ENCODE measurements at places on chromosomes 12 and 14. TPM values are rescaled to one million over a fixed set of nuclear protein-coding genes. Genes with fewer than 3 reads are reported as not detected.

STON2 gene
- total RNA-seq, result 51.1 TPM

TMEM229B gene
- 15.2 TPM for total RNA-seq

SMIM41 gene
- total RNA-seq, result not detected

HEBP1 gene
- total RNA-seq, result 10.8 TPM

- H3K36me3 ChIP-seq, result peaks cover 2% of the 10 kb centered on the region
- H3K4me3 ChIP-seq, result peak overlapping the region; percentile 88
- peaks cover 12% of the 10 kb centered on the region for H3K4me1 ChIP-seq
- H3K27ac ChIP-seq, result peak overlapping the region; percentile 90
- DNase-seq, result peak; percentile 53
- H3K27me3 ChIP-seq, result no peaks in the 10 kb centered on the region
Observed at GRCh38 chr14:68627868-68628604, 164.8 kb downstream of the ZFP36L1 start.

GRCh38 chr12:22474970-22475720 lies 69.2 kb downstream of the C2CD5 start:
- peaks cover 18% of the 10 kb centered on the region for H3K4me1 ChIP-seq
- H3K4me3 ChIP-seq, result no peak overlapping the region
- no peaks in the 10 kb centered on the region for H3K27me3 ChIP-seq
- no peak overlapping the region for H3K27ac ChIP-seq
- peaks cover 13% of the 10 kb centered on the region for H3K36me3 ChIP-seq

GRCh38 chr14:30129807-30130206 lies 202.2 kb upstream of the PRKD1 start:
- no peak for DNase-seq
- H3K36me3 ChIP-seq, result no peaks in the 10 kb centered on the region
- H3K27me3 ChIP-seq, result no peaks in the 10 kb centered on the region
- no peak overlapping the region for H3K27ac ChIP-seq
- H3K4me1 ChIP-seq, result no peaks in the 10 kb centered on the region
- no peak overlapping the region for H3K4me3 ChIP-seq

GRCh38 chr12:49959685-49960473 lies 1.8 kb upstream of the AQP5 start:
- peaks cover 15% of the 10 kb centered on the region for H3K36me3 ChIP-seq
- H3K4me1 ChIP-seq, result peaks cover 9% of the 10 kb centered on the region
- H3K27me3 ChIP-seq, result peaks cover 81% of the 10 kb centered on the region
- peak overlapping the region; percentile 86 for H3K4me3 ChIP-seq
- no peak for DNase-seq
- no peak overlapping the region for H3K27ac ChIP-seq

DNA sequence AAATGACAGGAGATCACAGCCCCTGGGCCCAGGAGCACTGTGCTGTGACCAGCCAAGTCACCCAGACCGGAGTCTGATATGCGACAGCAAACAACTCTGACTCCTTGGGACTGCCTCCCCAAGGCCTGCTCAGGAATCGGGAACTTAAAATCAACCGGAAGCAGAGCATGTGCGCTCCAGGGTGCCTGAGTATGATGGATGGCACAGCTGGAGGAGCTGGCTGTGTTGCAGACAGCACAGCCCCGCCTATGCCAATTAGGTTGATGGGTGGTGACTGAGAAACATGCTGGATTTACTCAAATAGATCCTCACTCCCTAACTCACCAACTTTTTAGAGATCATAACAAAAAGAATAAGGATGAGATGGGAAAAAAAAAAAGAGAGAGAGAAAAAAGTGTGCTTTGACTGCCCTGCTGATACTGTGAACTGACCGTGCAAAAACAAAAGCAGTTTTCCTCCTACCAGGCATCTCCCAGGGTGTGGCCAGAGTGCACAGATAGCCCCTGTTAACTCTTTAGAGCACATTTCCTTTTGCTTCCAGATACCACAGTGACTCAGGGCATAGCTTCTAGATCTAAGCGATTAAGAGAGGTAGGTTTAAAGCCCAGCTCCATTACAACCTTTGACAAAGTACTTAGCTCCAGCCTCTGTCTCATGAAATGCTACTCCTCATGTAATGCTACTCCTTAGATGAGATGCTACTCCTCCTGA lies 27.4 kb upstream of the STON2 start:
- peaks cover 3% of the 10 kb centered on the region for H3K36me3 ChIP-seq
- no peak overlapping the region for H3K27ac ChIP-seq
- H3K4me3 ChIP-seq, result no peak overlapping the region
- peaks cover 66% of the 10 kb centered on the region for H3K27me3 ChIP-seq

DNA sequence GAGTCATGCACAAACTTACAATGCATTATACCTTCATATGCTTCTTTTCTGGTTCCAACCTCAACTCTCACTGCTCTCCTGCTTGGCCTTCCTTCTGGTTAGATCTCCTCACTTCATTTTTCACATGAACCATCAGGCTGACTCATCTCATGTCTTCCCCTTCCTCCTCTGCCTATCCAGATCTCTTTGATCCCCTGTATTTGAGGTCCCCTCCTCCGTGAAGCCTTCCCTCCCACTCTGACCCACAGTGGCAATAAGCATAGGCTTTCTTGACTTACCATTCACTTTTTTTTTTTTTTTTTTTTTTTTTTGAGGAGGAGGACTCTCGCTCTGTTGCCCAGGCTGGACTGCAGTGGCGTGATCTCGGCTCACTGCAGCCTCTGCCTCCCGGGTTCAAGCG lies 14.7 kb upstream of the ASIC1 start:
- peaks cover 12% of the 10 kb centered on the region for H3K27me3 ChIP-seq
- no peaks in the 10 kb centered on the region for H3K36me3 ChIP-seq
- no peak for DNase-seq
- peaks cover 5% of the 10 kb centered on the region for H3K4me1 ChIP-seq
- no peak overlapping the region for H3K27ac ChIP-seq
- no peak overlapping the region for H3K4me3 ChIP-seq

GRCh38 chr12:27488479-27488878 lies 35.5 kb upstream of the PPFIBP1 start:
- H3K36me3 ChIP-seq, result peaks cover 2% of the 10 kb centered on the region
- no peak for DNase-seq
- H3K4me3 ChIP-seq, result no peak overlapping the region
- H3K27ac ChIP-seq, result no peak overlapping the region
- no peaks in the 10 kb centered on the region for H3K4me1 ChIP-seq
- H3K27me3 ChIP-seq, result peaks cover 16% of the 10 kb centered on the region

GRCh38 chr12:115946867-115947695 lies 330.4 kb downstream of the MED13L start:
- DNase-seq, result no peak
- peak overlapping the region; percentile 29 for H3K27ac ChIP-seq
- H3K4me1 ChIP-seq, result no peaks in the 10 kb centered on the region
- peaks cover 2% of the 10 kb centered on the region for H3K36me3 ChIP-seq
- no peaks in the 10 kb centered on the region for H3K27me3 ChIP-seq
- H3K4me3 ChIP-seq, result no peak overlapping the region
